ENCODE measurements at places on chromosomes 5 and 9. TPM values are rescaled to one million over a fixed set of nuclear protein-coding genes. Genes with fewer than 3 reads are reported as not detected.

Gene IRX1
- total RNA-seq: not detected

DNA sequence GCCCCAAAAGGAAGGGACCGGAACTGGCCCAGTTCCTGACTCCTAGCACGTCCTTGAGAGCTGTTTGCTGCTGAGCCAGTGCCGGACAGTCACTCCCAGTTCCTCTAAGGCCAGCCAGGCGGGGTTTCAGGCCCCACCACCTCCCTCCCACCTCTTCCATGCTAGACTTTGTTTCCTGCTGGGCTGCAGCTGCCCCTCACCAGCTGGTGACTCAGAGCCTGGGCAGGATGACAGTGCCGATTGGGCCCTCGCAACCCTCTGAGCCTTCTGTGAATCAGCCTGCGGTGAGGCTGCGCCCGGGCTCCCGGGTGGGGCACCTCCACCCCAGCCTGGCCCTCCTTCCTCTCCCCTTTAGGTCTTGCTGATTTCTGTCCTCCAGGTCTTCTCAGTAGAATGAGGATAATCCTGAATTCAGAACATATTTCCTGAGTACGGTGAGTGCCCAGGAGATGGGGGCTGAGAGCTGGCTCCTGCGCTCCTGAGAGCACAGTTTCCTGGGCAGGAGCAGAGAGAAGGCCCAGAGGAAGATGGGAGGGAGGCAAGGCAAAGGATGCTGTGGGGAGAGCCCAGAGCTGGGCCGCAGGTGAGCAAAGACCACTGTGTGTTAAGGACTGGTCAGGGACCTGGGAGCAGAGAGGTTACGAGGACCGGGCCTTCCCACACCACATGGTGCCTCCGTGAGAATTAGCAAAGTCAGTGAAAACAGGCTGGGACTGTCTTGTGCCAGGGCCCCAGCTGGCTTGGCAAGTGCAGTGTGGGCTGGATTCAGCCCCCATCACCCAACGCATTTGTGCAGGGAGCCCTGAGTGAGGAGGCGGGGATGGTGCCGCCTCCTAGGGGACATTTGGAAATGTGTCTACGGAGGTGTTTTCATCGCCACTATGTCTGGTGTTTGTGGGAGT is 32.9 kb upstream of the STXBP1 start:
- H3K27me3 ChIP-seq: no peaks in the 10 kb centered on the region
- peak; percentile 70 for DNase-seq
- peaks cover 42% of the 10 kb centered on the region for H3K4me1 ChIP-seq
- H3K4me3 ChIP-seq: peak overlapping the region; percentile 87
- peaks cover 15% of the 10 kb centered on the region for H3K36me3 ChIP-seq
- H3K27ac ChIP-seq: peak overlapping the region; percentile 90

DNA sequence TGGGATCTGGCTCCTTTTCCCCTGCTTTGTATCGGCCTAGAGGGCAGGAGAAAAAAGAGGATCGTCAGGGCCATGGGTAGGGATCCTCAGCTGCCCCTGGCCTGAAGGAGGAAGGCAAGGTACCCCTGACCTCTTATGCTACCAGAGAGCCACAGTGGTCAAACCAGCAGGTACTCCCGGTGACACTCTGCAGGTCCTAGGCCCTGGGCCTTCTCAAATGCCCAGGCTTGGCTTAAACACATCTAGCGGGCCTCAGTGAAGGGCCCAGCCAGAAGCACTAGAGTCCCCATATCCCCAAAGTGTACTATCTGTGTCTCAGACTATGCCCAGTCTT is 3.5 kb downstream of the IRF1 start:
- peak overlapping the region; percentile 80 for H3K27ac ChIP-seq
- no peak for DNase-seq
- H3K4me1 ChIP-seq: peaks cover 58% of the 10 kb centered on the region
- no peaks in the 10 kb centered on the region for H3K27me3 ChIP-seq
- H3K36me3 ChIP-seq: peaks cover 74% of the 10 kb centered on the region

DNA sequence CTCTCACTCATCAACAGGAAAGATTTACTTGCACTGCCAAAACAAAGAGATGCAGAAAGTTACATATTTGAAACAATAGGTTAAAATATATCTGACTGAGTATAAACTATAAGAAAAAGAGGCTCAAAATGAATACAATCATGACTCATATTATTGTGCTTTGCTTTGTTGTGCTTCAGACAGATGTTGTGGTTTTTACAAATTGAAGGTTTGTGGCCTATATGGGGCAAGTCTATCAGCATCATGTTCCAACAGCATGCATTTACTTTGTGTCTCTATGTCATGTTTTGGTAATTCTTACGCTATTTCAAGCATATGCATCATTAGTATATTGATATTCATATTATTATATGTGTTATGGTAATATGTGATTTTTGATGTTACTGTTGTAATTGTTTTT is 330.0 kb downstream of the PRR16 start:
- H3K27me3 ChIP-seq: no peaks in the 10 kb centered on the region
- no peaks in the 10 kb centered on the region for H3K36me3 ChIP-seq
- H3K4me3 ChIP-seq: no peak overlapping the region
- no peak for DNase-seq
- no peak overlapping the region for H3K27ac ChIP-seq

Gene IL5
- 113 TPM for total RNA-seq
